ENCODE measurements at places on chromosomes 6 and 20. TPM values are rescaled to one million over a fixed set of nuclear protein-coding genes. Genes with fewer than 3 reads are reported as not detected.

DNA sequence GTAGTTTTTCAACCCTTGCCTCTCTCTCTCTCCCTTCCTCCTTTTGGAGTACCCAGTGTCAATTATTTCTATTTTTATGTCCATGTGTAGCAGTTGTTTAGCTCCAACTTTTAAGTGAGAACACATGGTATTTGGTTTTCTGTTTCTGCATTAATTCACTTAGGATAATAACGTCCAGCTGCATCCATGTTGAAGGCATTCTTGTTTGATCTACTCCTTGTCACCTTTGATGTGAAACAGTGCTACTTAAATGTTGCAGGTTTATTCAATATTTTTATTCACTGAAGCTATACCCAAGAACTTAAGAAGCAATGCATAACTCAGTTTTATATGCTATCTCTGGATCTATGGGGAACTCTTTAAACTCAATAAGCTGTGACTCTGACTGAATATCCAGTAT lies 465.2 kb upstream of the ADGRB3 start:
- DNase-seq: no peak

Gene C6orf15
- not detected for total RNA-seq

Gene TMEM244
- total RNA-seq: 2.7 TPM

Gene THBS2
- 12.5 TPM for total RNA-seq

GRCh38 chr6:142374965-142375733 lies 73.3 kb downstream of the ADGRG6 start:
- peak; percentile 75 for DNase-seq

DNA sequence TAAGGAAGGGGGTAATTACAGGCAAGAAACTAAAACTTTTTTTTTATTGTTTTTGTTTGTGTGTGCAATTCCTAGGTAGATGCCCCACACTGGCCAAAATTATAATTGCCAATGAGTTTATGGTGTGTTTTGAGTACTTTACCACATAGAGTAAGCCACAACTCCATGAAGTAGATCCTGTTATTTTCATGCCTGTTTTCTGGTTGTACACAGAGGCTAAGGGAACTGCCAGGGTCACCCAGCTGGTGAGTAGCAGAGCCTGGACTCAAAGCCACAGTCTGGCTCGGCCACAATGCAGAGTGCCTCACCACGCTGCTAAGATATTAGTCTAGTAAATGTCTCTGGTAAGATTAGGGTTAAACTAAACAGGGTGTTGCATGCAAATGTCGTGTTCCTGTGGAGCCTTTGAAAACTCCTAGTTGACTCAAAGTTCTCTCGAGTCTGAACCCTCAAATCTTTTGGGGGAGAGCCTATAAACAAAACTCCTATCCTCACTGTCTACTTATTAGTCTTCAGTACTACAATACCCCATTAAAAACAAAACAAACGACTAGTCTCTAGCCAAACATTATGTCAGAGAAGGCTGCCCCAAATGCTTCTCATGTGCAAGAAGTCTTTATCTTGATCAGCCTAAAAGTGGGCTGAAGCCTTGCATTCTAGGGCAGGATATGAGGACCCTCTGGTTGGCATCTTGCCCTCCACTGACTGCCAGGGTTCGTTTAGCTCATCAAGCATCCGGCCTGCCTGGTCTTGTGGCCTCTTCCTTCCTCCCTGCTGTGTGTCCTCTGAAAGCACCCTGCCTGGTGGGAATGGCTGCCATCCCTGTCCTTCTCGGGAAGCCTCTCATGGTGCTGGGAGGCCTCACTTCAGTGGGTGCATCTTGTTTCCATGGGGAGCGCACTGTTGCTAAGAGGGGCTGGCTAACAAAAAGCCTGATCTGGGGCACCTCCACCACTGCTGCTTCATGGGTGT lies 4.2 kb downstream of the DUSP22 start:
- DNase-seq: peak; percentile 71

GRCh38 chr20:20480689-20481088 lies 112.8 kb downstream of the INSM1 start:
- DNase-seq: no peak

DNA sequence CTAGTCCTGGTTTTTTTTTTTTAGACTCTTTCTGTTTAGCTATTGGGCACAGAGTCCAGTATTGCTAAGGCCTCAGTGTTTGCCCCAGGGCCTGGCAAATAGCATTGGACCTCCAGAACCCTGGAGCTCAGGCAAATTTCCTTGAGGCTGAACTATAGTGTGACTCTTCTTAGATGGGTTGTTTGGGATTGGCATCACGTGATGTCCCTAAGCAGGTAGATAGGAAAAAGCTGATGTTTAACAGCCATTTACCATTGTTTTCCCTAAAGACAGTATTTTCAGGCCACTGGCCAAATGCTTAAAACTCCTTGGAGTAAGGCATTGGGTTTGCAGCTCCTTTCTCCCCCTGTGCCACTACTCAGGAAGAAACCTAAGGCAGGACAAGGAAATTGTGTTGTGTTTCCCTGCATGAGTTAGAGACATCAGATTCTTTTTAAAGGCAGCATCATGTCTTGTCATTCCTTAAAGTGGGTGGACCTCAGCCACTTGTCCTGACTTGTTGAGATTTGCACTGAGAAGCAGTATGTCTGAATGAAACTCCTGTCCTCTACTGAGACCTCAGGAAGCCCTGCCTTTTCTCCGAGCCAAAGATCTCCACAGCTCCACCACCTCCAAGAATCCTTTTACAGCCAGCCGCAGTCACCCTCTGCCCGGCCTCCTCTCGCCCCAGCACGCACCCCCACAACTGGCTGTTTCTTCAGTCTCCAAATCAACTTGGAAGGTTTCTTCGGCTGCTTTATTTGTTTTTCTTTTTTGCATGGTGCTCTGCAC lies 46.2 kb upstream of the RNF144B start:
- no peak for DNase-seq

Gene RNF182
- 8.7 TPM for total RNA-seq

DNA sequence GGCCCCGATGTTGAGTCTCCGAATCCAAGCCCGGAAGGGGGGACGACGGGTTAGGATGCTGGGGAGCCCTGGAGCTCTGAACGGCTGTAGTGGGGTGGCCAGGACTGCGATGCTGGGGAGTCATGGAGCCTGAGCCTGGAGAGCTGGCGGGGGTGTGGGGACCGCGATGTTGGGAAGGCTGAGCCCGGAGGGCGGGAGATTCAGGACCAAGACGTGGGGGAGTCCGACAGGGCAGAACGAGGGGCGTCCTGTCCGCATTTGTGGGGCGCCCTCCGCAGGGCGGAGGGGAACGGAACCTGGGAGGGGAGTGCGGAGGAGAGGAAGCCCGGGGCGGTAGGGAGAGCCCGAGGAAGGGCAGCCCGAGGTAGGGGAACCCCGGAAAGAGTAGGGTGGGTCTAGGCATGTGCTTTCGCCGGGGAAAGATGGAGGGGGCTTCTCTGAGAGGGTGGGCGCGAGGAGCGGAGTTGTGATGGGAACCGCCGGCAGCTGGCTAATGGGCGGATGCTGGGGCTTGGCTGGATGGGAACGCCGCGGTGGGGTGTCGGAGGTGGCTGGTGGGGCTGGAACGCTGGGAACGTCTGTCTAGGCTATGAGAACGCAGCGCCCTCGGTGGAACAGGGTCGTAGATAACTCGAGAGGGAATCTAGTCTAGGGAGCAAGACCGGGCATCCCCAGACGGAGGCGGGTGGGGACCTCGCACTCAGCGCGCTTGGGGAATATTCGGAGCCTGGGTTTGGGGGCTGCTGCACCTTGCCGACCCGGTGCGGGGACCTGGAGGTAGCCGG lies 684 bp downstream of the PAQR8 start:
- DNase-seq: peak; percentile 57

- DNase-seq: no peak
These were observed 94.0 kb upstream of the PHACTR1 start for GRCh38 chr6:12622566-12622965.

- DNase-seq: peak; percentile 78
These were observed 25.2 kb downstream of the MED23 start for GRCh38 chr6:131602781-131603312.

- no peak for DNase-seq
These were observed 27.4 kb upstream of the FAM135A start for GRCh38 chr6:70385901-70386300.

Gene HEY2
- total RNA-seq: 0.77 TPM

Gene SLC52A3
- 3.0 TPM for total RNA-seq

Data from Daoy (cell line).